ENCODE measurements at places on chromosomes 1 and 21.

DNA sequence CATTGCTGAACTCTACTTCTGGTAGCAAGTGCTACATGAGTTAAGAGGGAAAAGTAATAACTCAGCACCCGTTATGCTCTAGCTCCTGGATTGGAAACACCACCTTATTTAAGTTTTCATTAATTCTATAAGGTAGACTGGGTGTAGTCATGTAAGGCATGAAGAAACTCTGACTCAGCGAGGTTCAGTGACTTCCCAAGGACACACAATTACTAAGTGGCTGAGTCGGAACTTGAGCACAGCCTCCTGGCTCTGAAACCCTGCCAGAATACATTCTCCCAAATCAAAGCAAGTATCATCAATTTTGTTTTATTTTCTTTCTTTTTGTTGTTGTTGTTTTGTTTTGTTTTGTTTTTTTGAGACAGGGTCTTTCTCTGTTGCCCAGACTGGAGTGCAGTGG lies 29.1 kb upstream of the SCCPDH start:
- DNase-seq, result no peak

DNA sequence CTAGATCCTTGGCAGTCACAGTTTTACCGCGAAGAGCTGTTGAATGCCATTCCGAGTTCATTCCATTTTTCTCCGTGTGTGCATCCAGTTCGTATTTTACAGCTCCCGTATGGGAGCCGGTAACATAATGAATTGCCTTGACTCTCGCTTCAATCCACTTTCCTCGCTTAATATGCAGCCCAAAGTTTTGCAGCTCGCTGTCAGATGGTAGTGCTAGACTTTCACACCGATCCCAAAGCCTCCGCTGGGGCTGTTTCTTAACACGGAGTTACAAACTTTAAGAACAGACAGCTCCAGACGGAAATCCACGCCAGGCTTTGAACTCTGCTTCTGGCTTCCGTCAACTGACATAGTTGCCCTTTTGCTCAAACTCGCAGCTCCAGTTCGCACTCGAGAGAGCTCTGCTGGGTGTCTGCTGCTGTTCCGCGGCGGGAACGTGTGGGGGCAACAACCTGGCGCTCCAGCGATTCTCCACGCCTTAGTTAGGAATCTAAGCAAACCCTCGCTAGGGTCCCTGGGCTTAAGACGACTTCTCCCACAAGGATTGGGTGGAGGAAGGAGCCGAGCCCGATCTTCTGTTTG lies 3.5 kb upstream of the ARID1A start:
- peak; percentile 83 for DNase-seq

DNA sequence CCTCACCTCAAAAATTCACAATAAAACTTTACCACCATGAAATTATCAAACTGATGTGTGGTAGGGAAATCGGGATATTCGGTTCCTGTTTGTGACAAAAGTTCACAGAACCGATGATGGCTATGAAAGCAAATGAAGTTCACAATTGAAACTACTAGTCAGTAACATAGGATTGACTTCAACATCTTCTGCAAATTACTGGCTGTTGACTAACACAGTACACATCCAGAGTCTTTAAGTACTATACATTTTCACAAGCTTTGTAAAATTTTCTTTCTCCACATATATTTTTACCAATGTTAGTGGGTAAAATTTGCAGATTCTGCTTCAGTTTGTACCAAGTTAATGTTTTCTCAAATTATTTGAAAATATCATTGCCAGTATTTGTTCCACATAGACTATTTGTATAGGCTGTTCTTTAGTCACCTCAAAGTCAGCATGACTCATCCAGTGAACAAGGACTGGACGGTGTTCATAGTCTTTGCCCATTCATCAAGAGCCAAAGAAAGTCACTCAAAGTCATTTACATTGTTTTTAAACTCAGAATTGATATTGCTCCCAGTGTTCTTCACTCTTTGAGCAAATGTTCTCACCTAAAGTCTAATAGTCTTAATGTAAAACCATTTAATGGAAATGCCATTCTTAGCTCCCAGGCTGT lies 213.4 kb downstream of the USP25 start:
- DNase-seq, result no peak

- no peak for DNase-seq
Measured at GRCh38 chr21:44874497-44875315, 1.2 kb upstream of the PTTG1IP start.

DNA sequence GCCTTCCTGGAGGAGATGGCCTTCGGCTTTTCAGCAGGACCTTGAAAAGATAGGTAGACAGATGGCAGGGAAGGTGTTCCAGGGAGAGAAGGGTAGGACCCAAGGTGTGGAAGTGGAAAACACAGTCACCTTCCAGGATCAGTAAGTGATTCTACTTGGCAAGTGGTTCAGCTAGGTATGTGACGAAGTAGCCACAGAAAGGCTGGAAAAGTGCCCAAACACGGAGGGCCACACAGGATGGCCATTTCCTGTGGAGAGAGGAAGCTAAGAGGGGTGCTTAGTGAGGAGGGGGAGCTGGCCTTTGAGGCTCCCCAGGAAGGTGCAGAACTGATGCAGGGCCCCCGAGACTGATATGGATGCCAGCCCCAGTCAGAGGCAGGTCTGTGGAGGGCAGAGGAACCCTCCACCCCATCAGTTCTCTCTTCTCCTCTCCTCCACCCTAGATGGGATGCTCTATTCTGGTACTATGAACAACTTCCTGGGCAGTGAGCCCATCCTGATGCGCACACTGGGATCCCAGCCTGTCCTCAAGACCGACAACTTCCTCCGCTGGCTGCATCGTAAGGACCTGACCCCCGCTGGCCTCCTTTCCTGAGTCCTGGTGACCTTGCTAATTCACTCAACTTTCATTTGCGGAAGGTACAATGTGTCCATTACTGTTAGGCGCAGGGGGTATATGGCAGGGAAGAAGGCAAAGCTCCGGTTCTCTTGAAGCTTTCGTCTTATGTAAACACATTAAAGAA lies 6.8 kb downstream of the SEMA4A start:
- DNase-seq, result no peak

DNA sequence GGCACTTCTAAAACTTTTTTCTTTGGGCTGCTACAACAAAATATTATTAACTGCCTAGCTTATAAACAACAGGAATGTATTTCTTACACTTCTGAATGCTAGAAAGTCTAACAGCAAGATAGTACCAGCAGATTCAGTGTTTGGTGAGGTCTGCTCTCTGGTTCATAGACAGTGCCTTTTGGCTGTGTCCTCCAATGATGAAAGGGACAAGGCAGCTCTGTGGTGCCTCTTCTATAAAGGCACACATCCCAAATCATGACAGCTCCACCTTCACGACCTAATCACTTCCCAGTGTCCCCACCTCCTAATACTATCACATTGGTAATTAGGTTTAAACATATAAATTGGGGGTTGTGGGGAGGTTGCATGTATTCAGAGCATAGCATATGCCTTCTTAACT lies 9.5 kb downstream of the CFH start:
- no peak for DNase-seq

GRCh38 chr1:235941876-235942624 lies 75.3 kb upstream of the LYST start:
- no peak for DNase-seq

DNA sequence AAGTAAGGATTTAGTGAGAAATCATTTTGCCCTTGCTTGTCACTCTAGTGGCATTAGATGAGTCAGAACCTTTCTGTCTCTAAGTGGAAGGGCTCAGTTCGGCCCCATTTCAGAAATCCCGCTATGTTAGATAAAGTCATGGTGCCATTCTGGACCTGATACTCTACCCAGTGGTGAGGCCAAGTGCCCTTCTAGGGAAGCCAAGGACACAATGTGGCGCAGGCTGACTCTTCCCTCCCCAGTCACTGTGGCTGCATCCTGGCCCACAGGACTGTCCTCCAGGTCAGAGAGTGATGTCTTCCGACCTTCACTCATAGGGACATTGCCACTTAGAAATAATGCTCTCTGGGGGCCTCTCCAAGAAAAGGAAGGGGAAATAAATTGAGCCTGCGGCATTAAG lies 48.3 kb upstream of the MTR start:
- no peak for DNase-seq

DNA sequence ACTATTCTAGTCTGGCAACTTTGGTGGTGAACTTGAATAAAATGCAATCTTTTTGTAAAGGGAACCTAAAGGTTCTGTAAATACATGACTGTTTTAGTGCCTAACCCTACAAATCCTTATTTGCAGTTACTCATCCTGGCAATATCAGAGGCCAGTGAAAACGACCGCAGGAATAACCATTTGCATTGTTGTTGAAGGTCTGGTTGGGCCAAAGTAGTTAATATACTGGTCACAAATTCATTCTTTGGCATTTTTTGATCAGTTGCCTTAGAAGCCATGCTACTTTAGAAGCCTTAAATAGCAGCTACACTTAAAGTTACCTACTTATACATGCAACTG lies 93.7 kb downstream of the AHCTF1 start:
- no peak for DNase-seq

- no peak for DNase-seq
Measured at GRCh38 chr1:97902067-97902466, 18.8 kb downstream of the DPYD start.

- DNase-seq, result no peak
Measured at GRCh38 chr1:9346566-9346965, 53.9 kb downstream of the SPSB1 start.

GRCh38 chr1:184300446-184300845 lies 86.4 kb upstream of the C1orf21 start:
- no peak for DNase-seq

- DNase-seq, result no peak
Measured at GRCh38 chr1:197696372-197696771, 78.9 kb downstream of the DENND1B start.

DNA sequence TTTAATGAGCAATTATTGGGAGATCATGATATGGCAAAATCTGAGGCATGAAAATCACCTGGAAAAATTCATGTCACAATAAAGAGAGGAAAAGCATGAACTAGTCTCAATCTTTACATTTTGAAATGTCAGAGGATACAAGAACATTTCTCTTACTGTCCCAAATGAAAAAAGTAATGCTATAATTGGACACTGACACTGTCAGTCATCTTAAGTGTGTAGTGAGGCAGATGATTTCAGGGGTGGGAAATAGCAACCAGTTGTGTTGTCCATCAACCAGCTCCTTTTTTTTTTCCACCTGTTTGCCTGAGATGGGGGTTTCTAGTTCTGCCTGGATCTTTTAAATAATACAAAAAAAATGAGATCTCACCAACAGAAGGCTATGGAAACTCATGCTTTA lies 646.2 kb downstream of the KCNT2 start:
- DNase-seq, result no peak

DNA sequence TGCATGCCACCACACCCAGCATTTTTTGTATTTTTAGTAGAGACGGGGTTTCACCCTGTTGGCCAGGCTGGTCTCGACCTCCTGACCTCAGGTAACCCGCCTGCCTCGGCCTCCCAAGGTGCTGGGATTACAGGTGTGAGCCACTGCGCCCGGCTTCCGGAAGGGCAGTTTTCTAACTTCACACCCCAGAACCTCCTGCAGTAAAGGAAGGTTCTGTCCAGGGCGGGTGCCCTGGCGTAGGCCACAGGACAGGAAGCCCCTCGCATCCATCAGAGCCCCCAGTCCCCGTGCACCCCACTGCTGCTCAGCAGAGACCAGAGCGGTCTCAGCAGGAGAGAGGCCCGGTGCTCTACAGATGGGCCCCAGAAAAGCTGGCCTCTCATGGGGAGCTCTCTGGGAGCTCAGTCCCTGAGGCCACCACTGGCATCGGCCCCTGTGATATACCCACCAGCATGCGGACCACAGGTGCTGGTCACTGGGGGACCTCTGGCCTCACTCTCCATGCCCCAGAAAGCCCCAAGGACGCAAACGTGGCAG lies 4.1 kb upstream of the DNMT3L start:
- no peak for DNase-seq

DNA sequence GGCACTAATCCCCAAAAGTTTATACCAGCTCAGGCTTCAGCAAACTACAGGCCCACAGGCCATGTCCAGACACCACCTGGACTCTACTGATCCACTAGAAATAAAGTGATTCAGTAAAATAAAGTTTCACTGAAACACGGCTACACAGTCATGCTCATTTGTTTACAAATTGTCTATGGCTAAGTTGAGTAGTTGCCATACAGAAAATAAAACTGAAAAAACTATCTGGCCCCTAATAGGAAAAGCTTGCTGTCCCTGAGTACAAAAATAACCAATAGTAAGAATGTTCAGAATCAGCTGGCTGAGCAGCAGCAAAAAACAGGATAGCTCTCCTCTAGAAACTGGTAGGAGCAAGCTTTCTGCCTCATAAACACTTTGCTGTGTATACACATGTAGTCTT lies 221.5 kb downstream of the RERE start:
- no peak for DNase-seq

GRCh38 chr1:8373581-8374241 lies 55.8 kb downstream of the SLC45A1 start:
- no peak for DNase-seq

DNA sequence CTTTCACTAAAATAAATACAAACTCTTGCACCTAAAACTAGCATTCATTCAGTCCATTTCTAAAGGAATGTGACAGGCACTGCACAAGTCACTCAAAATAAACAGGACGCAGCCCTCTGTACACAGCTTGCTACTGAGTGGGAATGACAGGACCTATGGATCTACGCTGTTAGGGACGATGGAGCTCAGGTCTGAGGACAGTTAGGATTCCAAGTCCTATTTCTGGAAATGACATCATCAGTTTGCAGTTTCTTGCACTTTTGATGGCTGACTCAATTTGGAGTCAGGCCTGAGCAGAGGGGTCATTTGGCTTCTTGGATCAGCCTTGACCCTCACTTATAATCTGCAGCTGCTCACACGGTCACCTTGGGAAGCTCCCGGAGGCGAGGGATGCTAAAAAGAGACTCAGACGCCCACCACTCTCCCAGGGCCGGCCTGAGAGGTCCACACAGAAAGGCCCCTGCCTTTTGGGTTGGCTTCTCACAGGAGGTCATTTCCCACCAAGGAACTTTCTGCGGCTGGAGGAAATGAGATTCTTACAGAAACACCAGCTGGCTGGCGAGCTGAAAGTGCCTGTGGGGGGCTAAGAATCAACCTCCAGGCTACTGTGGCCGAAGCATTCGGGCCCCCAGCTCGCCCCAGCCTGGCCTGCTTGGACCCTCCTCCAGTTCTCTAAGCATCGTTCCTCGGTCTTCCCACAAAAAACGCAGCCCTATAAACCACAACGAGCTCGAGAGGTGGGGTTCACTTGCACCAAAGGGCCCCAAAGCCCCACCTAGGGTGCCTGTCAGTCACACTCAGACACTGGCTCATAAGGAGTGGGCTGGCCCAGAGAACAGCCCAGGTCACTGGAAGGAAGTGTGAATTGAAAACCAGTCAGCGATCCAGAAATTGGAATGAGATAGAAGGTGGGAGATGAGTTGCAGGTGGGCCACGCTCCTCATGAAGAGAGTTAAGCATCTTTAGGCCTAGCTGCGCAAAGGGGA lies 8.9 kb upstream of the PDE9A start:
- DNase-seq, result no peak

GRCh38 chr21:14737922-14738321 lies 191.8 kb upstream of the SAMSN1 start:
- DNase-seq, result peak; percentile 30

DNA sequence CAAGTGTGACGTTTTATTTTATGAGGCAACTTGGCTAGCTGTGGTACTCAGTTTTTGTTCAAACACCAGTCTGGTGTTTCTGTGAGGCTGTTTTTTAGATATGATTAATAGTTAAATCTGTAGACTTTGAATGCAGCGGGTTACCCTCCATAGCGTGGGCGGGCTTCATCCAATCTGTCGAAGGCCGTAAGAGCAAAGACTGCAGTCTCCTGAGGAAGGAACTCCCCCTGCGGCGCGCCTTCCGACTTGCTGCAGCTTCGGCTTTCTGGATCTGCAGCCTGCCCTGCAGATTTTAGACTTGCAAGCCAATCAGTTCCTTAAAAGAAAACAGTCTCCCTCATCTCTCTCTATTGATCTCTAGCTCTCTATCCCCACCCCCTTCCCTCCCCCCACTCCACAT lies 4.2 kb upstream of the ZNF496 start:
- no peak for DNase-seq

- no peak for DNase-seq
Measured at GRCh38 chr1:89942014-89942413, 52.9 kb upstream of the ZNF326 start.

Data from stimulated activated CD4-positive, alpha-beta T cell treated with anti-CD3 and anti-CD28 coated beads, Interleukin-1b, Interleukin-23, amount 100 ng/mL, for 48 hours (primary cell).